ENCODE measurements at places on chromosomes 5 and 9.

DNA sequence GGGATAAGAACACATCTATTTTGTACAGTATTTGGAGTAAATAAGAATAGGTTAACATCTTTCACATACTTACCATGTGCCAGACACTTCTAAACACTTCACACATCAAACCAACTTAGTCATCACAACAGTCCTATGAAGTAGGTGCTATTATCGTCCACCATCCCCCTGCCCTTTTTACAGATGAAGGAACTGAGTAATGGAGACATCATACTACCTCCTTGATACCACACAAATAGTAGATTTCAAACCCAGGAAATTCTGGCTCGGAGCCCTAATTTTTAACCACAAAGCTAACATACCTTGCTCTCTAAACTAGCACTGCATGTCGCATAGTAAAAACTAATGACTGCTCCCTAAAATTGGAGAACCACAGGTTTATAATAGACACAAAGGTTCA is 4.2 kb upstream of the ZNF366 start:
- DNase-seq: no peak

DNA sequence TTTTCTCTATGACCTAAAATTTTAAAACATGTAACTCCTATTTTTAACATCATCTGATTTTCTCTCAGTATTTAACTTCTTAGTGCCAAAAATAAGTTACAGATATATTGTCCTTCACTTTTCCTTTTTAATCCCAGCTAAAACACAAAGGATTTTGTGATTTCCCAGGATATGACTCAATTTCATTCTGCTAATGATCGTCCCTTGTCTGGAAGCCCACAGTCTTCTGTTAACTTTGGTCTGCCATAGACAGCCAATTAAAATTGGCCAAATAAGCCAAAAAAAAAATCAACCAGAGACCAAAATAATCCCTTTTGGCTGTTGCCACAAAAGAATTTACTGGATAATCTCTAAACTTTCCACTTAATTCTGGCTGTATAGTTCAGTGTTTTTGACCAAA is 124.5 kb upstream of the FST start:
- DNase-seq: no peak

GRCh38 chr5:13524936-13525335 is 419.6 kb downstream of the DNAH5 start:
- no peak for DNase-seq

GRCh38 chr5:171845857-171846256 is 60.2 kb downstream of the SMIM23 start:
- DNase-seq: no peak

GRCh38 chr9:71285191-71285656 is 163.8 kb upstream of the TRPM3 start:
- DNase-seq: peak; percentile 14

- DNase-seq: no peak
Observed at GRCh38 chr5:154042766-154043165, 4.0 kb downstream of the MFAP3 start.

DNA sequence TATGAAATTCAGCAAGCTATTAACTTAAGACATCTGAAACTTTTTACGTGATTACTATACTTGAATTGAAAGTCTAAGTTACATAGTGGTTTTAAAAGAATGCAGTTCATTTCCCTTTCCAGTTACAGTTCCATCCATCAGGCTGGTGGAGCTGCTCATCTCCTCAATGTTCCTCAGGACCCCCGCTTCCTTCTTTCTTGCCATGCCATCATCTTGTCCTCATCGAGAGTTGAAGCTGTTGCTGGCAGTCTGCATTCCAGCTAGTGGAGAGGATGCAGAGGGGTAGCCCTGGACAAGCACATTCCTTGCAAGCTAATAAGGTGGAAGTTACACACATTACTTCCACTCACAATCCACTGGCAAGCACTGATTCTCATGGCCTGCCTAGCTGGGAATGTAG is 8.8 kb upstream of the RNF183 start:
- no peak for DNase-seq

DNA sequence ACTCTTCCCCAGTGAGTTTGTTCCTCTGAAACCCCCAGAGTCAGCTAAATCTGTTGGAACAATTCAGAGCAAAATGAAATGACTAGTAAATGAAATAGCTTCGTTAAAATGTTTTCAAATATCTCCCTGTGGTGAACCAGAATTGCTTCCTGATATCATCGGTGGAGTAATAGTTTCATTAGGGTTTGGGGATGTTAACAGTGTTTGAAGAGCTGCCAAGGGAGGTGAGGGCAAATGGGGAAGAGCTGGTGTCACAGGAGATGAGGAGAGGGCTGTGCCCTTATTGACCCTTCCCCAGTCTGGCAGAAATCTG is 4.3 kb upstream of the C7 start:
- DNase-seq: no peak

- DNase-seq: no peak
Observed at GRCh38 chr9:108681851-108682590, 173.8 kb downstream of the ACTL7B start.

DNA sequence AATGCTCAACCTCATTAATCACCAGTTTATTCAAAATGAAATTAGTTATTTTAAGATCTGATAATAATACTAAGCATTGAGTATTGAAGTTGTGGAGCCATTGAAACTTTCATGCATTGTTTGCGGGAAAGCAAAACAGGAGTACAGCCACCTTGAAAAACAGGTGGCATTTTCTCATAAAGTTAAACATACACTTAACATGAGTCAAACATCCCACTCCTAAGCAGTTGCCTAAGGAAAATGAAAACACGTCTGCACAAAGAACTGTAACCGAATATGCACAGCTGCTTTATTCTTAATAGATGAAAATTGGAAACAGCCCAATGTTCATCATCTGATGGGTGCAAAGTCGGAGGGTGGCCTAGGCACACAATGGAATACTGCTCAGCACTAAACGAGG is 177.3 kb downstream of the IRX2 start:
- DNase-seq: no peak

DNA sequence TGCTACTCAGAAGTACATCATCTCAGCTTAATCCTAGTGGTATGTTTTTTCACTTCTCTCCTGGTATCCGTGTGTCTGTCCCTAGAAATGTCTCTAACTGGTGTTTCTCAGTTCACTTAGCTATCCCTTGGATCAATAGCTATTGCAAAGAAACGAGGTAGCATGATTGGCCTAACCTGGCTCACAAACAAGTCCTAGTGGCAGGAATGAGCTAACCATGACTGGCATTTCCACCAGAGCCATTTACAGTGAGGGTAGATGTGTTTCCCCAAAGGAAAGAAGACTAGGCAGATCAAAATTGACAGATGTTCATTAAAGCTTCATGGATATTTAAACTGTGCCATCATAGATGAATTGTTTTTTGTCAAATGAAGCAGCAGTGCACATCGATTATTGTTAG is 82.5 kb downstream of the PALM2AKAP2 start:
- DNase-seq: no peak

DNA sequence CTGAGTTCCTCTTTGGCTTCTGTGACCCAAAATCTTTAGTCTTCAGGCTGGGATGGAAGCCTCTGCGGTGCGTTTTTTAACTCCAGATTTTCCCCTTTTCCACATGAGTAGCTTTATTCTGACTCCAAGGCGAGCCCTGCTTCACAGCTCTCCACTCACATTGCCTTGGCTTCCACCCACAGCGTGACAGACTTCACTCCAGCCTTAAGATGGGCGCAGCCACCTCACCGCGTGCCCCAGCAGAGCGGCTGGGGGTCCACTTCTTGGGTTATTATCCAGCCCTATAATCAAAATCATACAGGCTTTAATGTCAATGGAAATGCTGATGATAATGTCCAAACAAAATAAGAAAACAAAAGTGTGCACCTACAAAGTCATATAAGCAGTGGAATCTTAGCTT is 1.2 kb downstream of the EXOC3 start:
- no peak for DNase-seq

GRCh38 chr5:54388811-54389210 is 66.7 kb upstream of the HSPB3 start:
- no peak for DNase-seq

GRCh38 chr9:90012949-90013348 is 408.1 kb downstream of the GADD45G start:
- no peak for DNase-seq

DNA sequence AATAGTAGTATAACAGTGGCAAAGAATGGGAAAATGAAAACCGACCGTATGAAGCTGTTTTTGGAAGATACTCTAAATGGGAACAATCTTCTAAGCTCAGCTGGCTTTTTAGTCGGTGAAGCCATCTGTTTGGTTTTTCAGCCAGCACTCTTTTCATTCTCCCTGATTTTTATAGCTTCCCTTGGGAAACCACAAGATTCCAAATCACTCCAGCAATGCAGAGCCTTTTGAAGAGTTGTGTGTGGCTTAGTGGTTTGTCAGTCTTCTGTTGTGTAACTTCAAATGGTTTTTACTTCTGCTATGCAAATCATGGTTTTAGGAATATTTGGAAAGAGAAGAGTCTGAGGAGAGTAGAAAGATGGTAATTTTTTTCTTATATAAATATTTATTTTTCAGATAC is 180.7 kb downstream of the KDM4C start:
- no peak for DNase-seq

DNA sequence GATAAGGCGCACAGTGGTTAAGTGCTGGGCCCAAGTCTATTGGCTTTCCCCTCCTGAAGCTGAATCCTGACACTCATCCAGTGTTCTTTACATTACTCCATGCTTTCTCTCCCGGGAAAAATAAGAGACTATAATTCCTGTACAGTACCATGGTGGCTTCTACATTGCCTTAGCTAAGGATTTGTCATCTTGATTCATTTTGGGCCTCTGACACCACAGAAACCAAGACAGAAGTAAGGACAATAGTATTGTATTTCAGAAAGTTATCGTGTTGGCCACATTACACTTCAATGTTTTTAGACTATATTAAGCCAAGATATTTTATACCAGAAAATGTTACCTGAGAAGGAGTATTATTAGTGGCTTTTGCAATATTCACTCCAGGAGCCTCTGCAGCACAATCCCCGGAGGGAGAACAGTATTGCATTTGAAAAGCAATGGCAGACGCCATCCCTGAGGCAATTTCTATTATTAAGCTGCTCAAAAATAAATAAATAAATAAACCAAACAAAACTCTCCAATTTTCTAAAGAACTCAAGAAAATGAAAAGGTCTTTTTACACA is 267.9 kb downstream of the ENC1 start:
- DNase-seq: no peak

- DNase-seq: no peak
Observed at GRCh38 chr5:56763711-56764466, 51.5 kb upstream of the MAP3K1 start.

DNA sequence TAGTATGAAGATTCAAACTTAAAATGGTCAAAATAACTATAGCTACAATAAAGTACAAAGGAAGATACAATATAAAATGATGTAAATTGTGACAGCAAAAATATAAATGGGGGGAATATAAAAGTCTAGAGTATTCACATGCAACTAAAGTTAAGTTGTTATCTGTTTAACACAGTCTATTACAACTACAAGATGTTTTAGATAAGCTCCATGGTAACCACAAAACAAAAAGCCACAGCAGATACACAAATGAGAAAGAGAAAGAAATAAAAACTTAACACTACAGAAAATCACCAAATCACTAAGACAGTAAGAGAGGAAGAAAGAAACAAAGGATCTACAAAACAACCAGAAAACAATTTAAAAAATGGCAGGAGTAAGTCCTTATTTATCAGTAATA is 17.0 kb upstream of the SH3TC2 start:
- no peak for DNase-seq

DNA sequence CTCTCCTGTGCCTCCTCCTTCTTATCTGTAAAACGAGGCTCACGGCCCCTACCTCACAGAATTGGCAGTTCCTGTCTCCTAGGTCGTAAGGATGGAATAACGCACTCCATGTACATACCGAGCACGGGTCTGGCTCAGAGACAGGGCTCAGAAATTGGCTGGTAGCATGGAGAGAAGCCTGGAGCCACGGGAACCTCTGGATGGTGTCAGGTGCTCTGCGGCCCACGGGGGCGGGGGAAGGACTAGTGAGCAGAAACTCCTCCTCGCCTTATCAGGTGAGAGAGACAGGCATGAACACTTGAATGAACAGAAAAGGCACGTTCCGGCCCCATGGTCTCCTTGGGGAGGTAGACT is 15.4 kb upstream of the C5orf47 start:
- DNase-seq: no peak

DNA sequence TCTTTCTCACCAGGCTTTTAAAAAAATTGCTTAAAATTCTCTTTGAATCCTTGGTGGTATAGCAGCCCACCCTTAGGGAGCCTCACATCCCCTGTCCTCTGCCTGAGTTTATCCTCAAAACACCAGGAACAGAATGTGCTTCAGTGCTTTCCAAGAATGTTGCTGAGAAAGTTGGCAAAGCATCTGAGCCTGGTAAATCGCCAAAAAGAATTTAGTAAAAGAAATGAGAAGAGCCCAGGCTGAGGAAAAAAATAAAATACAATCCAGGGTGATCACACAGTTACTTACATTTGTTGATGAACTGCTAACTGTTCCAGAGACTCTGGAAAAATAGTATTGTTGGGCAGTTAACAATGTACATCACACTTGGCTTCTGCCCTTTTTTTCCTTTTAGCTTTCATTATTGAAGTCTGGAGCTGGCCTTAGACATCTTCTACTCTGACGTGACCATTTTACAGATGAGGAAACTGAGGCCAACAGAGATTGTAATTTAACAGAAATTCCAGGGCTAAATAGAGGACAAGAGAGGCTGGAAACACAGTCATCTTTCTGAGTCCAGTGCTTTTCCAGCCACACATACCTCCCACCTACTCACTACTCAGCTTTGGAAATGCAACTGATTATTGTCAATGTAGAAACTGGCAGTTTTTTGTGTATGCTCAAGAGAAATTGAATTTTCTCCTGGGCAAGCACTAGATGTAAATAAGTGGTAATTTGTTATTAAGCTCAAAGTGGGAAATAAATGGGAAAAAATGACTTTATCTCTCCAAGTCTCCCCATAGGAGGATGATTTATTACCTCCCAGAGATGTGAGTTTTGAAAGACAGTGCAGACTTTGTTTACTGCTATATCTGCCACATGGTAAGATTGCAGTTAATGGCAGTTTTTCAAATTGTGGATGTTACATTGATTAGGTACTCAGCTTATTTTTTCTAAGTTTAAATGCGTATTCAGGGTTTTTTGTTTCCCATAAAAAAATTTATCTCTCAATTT is 86.7 kb upstream of the ALDH1A1 start:
- no peak for DNase-seq

DNA sequence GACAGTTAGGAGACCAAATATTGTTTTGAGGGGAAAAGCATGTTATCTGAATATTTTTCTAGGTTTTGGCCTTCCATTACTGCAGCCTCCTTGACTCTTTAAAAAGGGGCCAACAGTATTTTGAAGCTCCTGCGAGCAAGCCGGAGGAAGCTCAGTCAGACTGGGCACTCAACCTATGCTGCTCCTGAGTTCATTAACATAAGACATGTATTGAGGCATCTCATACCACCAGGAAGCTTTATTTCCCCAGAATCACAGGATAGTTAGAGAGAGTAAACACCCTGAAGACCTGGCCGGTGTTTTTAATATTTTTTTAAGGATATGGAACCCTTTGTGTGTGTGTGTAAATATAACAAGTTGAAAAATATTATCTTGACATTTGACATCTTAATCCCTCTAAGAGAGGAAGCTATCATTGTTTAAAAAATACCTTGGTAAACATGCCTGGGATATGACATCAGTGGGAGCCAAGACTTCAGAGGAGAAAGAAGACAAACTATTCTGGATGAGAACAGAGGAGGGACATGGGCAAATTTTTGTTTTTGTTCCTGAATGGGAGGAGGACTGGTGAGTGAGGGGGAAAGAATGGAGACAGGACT is 139.3 kb upstream of the SLIT3 start:
- DNase-seq: no peak
